ENCODE measurements at places on chromosomes 1 and 21.

GRCh38 chr21:21973806-21974205 lies 975.6 kb downstream of the NCAM2 start:
- DNase-seq = no peak

DNA sequence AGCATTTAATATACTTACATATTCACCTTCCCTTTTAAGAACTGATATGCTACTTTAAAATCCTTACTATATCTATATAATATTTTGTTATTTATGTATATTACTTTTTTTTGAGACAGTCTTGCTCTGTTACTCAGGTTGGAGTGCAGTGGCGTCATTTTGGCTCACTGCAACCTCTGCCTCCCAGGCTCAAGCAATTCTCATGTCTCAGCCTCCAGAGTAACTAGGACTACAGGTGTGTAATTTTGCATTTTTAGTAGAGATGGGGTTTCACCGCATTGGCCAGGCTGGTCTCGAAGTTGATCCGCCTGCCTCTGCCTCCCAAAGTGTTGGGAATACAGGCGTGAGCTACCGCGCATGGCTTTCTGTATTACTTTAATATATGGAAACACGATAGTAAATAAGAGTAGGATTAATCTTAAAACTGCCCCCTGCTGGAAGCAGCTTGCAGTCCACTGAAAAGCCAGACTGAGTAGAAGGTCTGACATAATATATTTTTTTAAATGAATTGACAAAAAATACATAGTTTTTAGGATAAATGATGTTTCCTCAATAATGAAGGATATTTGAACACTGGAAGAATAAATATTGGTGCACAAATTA lies 24.4 kb downstream of the RCAN3 start:
- peak; percentile 68 for DNase-seq

- DNase-seq = no peak
Measured at GRCh38 chr1:82731216-82731615, 930.5 kb downstream of the ADGRL2 start.

DNA sequence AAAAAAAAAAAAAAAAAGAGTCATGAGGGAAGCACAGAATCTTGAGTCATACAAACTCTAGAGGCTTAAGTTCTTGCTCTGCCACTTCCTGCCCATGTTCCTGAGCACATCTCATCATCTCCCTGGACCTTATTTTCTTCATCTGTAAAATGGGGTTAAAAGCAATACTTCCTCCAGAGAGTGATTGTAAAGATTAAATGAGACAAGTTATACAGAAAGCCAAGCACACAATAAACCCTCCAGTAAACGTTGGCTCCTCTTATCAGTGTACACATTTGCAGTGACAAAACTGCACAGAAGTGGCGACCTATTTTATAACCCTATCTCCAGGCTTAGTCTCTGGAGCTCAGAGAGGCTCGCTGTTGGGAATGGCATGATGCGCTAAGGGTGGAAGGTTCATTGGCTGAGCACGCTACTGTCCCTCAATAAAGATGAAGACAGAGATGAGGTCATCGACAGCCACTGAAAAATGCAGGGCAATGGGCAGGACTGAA lies 82.1 kb downstream of the RRAGC start:
- DNase-seq = no peak

GRCh38 chr1:236524895-236525184 lies 1.1 kb downstream of the LGALS8 start:
- no peak for DNase-seq

GRCh38 chr1:54791880-54792522 lies 9.1 kb downstream of the TTC22 start:
- peak; percentile 86 for DNase-seq

DNA sequence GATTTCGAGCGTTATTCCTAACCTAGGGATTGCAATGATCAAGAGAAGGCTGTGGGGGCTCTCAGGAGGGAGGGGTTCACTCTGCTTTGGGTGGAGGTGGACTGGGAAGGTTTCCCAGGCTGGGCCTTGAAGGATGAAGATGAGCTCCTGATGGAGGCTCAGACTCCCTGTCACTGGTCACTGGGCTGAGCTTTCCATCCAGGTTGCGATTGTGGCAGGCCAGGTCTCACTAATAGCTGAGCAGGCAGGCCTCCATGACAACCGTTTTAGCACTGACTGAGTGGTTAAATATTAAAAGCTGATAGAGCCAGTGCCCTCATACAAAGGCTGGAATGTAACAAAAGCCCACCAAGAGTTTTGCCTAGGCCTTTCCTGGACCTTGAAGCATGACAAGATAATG lies 36.2 kb upstream of the EFCAB14 start:
- no peak for DNase-seq
